Stimulated activated CD8-positive, alpha-beta memory T cell treated with anti-CD3 and anti-CD28 coated beads, Interleukin-2, amount 100 ng/mL, for 48 hours (primary cell): ENCODE measurements at places on chromosomes 6 and 20.

DNA sequence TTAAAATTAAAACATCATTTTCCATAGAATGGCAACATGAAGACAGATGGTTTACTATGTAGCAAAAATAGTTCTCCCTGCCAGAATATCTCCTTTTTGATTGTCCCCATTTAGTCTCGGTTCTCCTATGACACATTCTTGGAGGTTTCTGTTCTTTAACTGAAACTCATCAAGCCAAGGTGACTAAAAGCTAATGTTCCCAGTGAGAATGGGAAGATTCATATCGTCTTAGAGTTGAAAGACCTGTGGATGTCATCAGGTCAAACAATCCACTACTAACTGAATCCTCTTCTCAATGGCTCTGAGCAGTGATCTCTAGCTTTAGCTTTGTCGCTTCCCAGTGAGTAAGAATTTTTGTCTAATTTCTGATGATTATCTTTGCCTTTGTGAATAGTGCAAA, 1.3 kb upstream of the DOK5 start:
- no peak for DNase-seq

GRCh38 chr6:152232501-152233151, 404.5 kb downstream of the SYNE1 start:
- DNase-seq = no peak

DNA sequence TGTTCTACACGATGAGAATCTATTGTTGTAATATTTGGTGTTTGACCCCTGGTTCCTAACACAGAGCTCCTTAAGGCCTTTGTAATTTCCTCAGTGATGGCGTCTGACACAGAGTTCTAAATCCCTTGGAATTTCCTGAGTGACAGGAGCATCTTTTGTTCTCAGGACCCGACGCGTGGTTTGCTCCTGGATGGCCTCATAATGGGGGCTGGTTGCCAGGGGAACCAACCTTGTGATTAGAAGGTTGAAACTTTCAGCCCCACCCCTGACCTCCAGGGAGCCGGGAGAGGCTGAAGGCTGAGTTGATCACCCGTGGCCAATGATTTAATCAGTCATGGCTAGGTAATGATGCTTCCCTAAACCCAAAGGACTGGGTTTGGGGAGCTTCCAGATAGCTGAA, 20.5 kb upstream of the ZNF133 start:
- DNase-seq = no peak

GRCh38 chr6:67544851-67545452, 1090.1 kb upstream of the ADGRB3 start:
- no peak for DNase-seq

GRCh38 chr20:54657268-54657826, 182.0 kb downstream of the DOK5 start:
- no peak for DNase-seq

DNA sequence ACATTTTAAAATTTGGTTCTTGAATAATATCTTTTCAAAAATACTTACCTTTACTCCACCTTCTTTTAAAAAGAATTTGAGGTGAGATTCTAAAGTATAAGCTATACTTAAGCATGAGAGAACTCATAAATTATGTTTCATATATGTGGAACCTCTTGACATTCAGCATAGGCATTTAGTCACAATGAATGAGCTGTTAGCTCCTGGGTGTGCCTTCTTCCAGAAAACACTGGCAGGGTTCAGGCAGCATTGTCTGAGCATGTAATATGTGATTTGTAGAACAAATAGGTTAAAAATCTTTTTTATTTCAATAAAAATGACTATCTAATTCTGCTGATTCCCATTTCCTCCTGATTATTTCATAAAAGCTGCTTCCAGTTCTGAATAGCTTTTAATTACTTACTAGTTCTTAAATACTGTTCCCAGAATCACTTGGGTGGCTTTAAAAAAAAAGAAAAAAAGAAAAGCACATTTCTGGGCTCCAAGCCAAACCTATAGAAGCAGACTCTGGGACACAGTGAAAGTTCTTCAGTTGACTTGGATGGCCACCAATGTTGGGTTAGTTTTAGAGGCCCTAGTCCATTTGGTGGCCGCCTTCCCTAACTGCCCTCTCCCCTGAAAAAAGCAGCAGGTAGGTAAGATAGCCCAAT, 20.2 kb downstream of the RNF8 start:
- no peak for DNase-seq

DNA sequence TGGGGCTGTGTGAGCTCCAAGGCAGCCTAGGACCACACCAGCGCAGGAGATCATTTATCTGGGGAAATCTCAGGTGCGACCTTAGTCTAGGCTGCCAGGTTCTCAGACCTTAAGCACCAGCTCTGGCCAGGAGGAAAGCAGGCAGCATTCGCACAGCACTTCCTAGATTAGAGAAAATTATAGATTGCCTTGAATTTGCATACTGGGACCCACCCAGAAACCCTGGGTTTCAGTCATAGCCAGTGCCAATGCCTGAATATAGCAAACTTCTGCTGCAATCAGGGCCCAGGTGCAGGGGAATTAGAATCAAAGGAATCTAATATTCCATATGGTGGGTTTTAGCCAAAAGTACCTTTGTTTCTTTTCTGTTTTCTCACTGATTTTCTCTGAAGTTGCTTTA, 204.3 kb upstream of the CST7 start:
- no peak for DNase-seq

DNA sequence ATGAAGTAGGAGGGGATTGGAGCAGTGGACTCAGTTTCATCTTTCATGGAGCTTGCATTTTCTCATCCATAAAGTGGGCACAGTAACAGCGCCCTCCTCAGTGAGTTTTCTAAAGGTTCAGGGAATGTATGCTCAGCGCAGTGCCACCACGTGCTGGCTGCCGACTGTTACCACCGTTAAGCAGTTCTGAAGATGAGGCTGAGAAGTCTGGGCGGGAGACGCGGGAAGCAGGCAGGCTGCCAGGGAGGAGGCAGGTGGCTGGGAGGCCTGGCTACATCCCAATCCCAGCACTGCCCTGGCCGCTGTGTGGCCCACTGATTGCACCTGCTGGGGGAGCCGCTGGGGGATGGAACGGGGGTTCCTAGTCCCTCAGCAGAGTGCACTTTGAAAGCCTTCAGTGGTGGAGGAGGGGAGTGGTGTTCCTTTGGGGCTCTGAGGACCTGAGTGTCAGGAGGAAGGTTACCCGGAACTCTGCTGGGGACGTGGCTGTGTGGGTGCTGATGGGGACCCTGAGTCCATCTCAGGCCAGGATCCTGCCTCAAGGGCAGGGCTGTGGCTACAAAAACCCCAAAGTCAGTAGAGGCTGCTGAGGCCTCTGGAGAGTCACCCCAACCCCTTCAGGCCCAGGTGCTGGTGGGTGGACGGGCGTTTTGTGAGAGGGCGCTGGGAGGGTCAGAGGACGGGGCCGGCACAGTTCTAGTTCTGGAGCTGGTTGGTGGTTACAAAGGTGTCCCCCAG, 28.0 kb upstream of the PHACTR3 start:
- no peak for DNase-seq

DNA sequence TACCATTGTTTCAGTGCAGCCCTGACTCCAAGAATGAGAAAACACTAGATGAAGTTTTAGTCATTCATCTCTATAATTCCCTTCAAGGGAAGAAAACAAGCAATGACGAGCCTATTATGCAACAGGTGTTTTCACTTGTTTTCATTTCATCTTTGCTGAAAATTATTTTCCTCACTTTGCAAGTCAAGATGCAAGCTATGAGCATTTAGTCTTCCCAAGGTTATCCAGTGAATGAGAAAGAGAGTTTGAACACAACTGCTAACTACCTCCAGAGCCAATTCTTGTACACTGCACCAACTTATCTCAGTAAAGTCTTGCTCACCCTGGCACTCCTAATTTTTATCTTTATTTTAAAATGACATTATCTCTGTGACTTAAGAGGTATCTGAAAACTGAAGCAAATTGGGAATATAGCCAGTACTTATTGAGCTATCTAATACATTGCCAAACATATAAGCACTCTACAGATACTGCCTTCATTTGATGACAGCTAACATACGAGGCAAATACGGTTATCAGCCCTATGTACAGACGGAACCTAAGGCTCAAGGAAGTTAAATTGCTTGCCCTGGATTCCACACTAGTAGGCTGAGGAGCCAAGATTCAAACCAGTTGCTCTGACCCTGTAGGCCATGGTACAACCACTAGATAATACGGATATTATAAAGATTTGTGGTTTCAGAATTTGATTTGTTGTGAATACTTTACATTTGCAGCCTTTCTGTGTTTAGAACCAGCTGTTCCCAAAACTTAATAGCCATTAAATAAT, 36.8 kb downstream of the MOXD1 start:
- DNase-seq = no peak

- DNase-seq = no peak
These were observed 35.1 kb downstream of the TULP4 start for GRCh38 chr6:158347335-158347734.

- DNase-seq = no peak
These were observed 52.9 kb upstream of the PROKR2 start for GRCh38 chr20:5369629-5370028.

DNA sequence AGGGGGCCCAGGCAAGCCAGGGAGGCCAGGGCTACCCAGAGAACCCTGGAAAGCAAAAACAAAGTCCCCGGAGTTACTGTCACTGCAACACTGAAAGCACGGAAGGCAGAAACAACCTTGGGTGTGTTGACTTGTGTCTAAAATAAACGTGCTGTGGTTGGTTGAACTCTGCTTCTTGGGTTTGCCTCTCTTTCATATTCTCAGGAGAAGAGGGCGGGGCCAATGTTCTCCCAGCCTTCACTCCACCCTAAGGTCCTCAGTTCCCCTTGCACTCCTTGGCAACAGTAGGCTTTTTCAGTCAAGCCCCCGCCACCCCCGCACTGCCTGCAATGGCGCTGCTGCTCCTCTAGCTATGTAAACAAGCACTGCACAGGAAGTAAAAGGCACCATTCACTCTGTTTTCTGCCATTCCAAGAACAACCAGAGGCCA, 60.9 kb downstream of the COL9A1 start:
- DNase-seq = no peak

DNA sequence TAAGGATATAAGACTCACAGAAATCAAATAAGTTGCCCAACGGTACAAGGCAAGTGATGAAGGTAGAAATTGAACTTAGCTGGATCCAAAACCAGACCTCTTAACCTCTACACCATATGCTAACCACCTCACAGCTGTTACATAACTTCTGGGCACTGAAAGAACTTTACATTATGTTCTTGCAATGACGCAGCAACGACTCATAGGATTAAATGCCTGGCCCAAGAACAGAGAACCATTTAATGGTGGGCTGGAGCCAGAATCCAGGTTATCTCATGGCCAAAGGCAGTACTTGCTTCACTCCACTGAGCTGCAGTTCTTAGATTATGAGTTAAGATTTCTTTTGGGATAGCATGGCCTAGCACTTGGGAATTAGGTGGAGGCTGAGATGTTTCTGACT, 4.4 kb downstream of the TRMT6 start:
- DNase-seq = no peak

DNA sequence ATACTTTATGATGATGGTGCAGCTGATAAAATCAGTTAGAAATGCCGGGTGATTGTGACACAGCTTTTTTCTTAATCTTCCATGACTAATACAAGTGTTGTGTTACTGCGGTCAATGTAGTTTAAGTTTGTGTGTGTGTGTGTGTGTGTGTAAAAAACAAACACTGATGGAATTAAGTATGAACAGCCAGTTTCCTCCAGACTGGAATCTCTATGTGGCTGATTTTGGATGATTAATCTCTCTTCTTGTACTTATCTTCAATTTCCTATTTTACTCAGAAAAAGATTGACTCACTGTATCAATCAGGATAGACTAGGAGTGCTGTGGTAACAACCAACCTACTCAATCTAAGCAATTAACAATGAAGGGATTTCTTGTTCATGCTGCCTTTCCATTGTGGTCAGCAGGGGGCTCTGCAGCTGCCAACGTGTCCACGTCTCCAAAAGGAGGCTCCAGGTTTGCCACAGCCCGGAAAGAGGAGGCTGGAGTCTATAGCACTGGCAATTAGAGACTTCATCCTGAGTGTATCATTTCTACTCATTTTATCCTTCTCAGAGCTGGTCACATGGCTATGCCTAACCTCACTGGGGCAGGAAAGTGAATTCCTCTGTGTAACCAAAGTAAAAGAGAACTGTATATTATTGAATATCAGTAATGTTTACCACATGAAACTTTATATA, 107.7 kb downstream of the CD109 start:
- no peak for DNase-seq

DNA sequence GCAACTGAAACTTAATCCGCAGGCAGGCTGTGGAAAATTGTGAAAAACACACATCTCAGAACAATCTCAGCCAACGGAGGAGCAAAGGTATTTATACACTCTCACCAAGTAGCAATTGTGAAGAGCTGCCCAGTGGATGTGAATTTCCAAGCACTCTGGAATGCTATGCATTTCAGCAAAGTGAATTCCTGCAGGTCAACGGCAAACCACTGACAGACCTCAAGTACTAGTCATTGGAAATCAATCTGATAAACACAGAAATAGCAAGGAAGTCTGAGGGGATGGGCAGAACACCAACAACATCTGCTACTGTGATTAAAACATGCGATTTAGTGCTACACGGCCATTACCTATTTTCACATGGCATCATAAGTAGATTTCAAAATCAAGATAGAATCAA, 429.1 kb downstream of the HTR1B start:
- no peak for DNase-seq

GRCh38 chr6:146277142-146277541, 248.3 kb downstream of the GRM1 start:
- DNase-seq = no peak

GRCh38 chr20:39986173-39986904, 702.7 kb downstream of the MAFB start:
- no peak for DNase-seq

DNA sequence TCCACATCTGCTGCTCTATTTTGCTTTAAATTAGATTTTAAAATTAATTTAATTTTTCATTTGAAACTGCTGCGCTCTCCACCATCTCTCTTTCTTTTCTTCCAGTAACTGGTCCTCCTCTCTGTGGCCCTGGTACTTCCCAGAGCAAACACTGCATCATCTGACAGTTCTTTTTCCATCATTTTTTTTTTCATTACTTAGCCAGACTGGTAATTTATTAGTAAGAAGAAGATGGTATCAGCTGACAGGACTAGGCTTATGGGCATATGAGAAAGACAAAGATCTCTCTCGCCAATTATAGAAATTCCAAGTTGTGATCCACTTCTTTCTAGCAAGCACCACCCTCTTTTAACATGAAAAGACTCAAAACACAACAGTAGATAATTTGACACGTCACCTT, 73.7 kb upstream of the FAM184A start:
- DNase-seq = no peak

DNA sequence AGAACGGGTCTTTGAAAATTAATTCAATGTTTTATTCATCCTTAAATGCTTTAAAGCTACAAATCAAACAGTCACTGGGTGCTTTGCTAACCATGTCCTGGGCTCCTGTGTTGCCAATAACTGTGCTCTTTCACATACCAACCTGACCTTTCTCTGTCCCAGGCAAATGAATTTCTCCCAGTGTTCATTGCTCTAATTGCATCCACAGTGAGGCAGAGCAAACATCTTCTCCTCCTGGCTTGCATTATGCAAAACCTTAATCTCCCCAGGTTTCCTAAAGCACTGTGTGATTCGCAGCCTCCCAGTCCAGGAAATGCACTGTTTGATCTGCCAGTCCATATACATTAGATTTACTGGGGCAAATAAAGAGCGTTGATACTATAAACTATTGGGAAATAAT, 219.0 kb downstream of the PREX1 start:
- no peak for DNase-seq
